Activated T-cell treated with anti-CD3 and anti-CD28 coated beads for 1 hour (primary cell): ENCODE measurements at places on chromosomes 2 and 18.
A peak's percentile ranks its signal among the peaks of the same experiment; 100 is the strongest.

- DNase-seq: no peak
Measured at GRCh38 chr2:1830936-1831619, 86.8 kb upstream of the PXDN start.

GRCh38 chr18:63440881-63441280 is 18.6 kb upstream of the VPS4B start:
- DNase-seq: no peak

DNA sequence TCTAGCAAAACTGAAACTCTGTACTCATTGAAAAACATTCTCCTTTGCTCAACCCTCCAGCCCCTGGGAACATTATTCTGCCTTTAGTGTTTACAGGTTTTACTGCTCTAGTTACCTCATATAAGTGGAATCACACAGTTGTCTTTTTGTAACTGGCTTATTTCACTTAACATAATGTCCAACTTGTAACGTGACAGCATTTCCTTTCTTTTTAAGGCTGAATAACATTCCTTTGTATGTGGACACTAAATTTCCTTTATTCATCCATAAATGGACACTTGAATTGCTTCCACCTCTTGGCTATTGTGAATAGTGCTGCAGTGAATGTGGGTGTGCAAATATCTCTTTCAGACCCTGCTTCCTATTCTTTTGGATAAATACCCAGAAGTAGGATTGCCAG is 144.9 kb downstream of the ACTR3 start:
- no peak for DNase-seq

DNA sequence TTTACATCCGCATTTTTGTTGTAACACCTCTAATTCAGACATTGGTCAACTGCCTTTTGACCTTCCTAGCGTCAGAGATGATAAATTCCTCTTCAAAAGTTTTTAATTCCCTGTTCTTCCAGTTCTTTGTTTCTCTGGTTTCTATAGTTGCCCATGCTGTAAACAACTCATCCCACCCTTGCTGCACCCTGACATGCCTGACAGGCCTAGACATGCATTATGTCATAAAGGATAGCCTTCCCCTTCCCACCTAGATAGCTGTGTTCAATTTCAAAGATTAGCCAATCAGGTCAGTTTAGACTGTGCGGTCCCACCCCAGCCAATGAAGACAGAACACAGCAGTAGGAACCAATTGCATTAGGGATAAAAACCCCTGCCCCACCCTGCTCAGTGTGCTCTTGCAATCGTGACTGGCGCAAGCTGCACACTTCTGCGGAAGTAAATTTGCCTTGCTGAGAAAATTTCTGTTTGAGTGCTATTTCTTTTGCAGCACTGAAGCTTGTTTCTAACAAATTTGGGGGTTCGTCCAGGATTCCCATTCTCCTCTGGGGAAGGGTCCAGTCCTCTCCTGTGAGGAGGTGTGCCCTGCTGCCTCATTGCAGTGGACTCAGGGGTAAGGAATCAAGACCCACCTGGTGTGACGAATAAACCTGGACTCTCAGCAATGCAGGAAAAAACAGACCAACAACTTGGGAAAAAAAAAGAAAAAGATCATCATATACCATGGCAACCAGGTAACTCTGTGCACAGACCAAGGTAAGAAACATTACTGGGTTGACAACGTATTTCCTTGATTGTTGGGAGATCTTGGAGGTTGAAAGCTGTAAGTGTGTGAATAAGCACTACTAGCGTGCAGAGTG is 9.1 kb upstream of the SAP130 start:
- DNase-seq: no peak

DNA sequence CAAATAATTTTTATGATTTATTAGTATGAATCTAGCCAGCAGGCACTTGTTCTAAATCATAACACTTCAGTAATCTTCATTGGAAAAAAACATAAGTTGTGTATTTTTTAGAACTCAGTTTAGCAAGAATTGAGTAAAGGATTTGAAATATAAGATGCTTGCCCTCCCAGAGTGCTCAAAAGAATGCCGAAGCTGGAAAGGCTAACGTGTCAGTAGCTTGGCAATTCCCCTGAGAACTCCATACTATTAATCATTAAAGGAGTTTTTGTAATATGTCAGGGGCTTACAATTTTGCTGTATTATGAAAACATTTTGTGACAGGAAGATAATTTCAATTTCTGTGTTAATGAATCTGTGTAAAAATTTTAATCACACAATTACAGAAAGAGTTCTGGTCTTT is 122.7 kb downstream of the GULP1 start:
- no peak for DNase-seq

DNA sequence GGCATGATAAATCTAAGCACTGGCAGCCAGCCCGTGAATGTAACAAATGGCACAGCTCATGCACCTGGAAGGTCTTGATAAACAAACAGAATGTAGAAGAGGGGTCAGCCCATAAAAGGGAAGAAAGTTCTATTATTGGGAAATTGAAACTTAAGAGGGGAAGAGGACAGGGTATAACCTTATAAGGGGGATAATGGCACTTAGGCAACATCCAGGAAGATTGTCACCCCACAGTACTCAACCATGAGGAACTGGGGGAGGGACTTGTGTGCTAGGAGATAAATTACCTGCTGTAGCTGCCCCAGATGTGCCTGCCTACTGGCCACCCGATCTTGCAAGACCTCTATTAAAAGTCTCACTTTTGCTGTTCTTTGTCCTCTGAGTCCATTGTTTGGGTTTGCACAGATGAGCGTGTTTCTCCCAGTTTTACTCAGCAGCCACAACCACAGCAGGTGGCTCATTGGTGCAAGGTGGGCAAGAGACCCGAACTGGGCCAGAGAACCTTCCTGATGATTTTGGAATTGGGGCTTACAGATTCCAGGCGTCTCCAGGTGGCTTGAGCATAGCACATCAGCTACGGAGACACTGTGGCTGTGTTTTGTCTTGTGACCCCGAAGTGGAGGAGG is 79.0 kb upstream of the TAF1B start:
- no peak for DNase-seq

DNA sequence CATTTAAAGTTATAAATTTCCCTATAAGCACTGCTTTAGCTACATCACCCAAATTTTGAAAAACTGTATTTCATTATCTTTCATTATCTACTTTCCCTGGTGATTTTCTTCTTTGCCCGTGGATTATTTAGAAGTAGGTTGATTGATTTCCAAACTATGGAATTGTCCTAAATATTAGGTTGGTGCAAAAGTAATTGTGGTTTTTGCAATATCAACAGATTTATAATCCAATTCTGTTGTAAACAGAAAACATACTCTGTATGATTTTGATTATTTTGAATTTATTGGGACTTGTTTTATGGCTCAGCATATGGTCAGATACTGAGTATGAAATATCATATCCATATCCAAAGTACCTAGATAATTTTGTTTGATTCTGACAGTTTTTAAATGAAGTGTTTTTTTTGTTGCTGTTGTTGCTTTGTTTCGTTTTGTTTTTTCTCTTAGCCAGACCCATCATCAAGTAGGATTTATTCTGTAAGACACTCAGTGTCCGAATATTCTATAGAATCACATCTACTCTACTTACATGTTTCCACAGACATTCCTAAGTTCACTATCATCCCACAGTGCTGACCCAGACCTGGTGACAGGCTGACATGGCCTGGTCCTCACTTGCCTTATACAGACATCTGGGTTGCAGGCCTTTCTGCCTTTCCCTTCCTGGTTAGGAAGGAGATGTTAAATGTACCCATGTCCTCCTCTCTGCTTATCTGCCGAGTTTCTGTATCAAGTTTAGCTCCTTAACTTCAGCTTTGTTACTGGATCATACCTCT is 2.1 kb upstream of the TRABD2A start:
- DNase-seq: no peak

GRCh38 chr2:149017116-149017985 is 21.1 kb upstream of the LYPD6B start:
- DNase-seq: peak; percentile 66

- DNase-seq: no peak
Measured at GRCh38 chr2:187877391-187877790, 323.2 kb upstream of the TFPI start.

- DNase-seq: no peak
Measured at GRCh38 chr2:16511041-16511440, 154.6 kb downstream of the CYRIA start.

- no peak for DNase-seq
Measured at GRCh38 chr2:206275312-206276055, 1.0 kb downstream of the ZDBF2 start.

- no peak for DNase-seq
Measured at GRCh38 chr2:178269438-178270224, 75.3 kb downstream of the OSBPL6 start.

GRCh38 chr2:97966545-97967215 is 29.1 kb downstream of the TMEM131 start:
- DNase-seq: no peak

GRCh38 chr2:75012080-75012479 is 53.6 kb downstream of the POLE4 start:
- no peak for DNase-seq

DNA sequence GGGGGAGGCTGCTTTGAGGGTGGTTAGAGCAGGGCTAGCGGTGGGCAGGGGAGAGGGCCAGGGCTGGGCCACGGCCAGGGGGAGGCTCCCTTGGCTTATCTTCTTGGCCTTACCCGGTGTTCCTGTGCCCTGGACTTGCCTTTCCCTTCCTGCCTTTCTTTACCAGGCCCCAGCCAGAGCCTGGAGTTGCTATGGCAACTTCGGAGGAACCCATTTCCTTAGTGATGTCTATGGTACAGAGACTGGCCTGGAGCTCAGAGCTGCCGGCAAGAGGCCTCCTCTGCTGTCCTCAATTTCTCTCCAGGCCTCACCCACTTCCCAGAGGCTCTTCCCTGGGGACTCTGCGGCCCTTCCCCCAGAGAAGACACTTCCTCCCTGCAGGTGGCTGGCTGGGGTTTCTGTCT is 11.5 kb downstream of the SPEG start:
- no peak for DNase-seq

- no peak for DNase-seq
Measured at GRCh38 chr2:67015681-67016080, 381.5 kb upstream of the ETAA1 start.

DNA sequence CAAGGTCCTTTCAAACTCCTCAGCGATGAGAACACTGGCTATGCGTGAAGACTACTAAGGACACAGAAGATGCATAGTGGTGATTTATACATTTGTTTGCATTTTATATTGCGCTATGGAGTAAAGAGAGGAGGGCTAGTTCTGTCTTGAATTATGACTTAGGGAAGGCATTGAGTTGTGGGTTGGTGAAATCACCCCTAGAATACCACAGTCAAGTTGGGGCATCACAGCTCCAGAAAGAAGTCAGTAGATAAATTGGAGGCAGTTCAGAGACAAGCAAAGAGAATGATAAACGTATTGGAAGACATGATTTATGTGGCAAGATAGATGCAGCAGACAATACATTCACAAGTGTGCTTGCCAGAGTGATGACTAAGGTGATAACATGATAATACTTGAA is 460.4 kb downstream of the EPHA4 start:
- no peak for DNase-seq

- no peak for DNase-seq
Measured at GRCh38 chr2:209840434-209840833, 68.8 kb downstream of the UNC80 start.

GRCh38 chr18:50008306-50008705 is 186.6 kb downstream of the MYO5B start:
- no peak for DNase-seq

GRCh38 chr2:98900721-98901120 is 35.3 kb downstream of the CRACDL start:
- no peak for DNase-seq

DNA sequence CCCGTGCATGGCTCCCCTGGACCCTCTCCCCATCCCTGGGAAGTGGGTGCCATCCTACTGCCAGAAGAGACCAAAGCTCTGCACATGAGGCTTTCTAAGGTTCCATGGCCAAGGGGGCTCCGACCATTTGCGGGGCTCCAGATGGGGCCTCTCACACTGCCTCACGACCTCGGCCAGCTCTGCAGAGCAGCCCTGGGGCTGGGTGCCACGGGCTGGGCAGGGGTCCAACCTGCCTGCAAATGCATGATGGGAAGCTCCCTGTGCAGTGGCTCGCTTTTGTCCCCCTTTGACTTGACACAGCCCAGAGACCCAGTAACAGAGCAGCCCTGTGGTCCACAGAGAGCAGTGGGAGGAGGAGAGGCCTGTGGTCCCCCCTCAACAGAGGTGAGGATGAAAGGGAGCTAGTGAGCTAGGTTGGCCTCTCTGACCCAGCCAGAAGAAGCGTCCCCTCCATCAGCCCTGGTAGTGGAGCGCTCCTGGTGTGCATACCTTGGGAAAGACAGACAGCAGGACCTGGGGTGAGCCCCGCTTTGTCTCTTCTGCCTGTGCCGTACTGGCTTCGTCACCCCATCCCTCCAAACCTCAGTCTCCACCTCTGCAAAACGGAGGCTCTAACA is 174.1 kb downstream of the DDX1 start:
- no peak for DNase-seq

DNA sequence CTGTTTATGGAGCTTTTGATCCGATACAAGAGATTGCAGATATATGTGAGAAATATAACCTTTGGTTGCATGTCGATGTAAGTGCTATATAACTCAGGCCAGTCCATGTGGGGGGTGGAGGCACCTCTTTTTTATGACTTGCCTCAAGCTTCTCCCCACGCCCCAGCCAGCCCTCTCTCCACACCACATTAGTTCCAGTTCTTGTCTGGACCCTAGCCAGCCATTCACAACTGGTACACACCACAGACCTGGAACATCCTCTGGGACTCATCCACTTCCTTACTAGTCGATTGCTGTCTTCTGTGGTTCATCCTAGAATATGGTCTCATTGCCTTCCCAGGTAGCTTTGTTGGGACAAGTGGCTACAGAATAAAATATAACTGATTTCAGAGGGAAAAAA is 31.0 kb downstream of the GAD1 start:
- DNase-seq: no peak

GRCh38 chr2:11799826-11800225 is 53.4 kb downstream of the LPIN1 start:
- no peak for DNase-seq

DNA sequence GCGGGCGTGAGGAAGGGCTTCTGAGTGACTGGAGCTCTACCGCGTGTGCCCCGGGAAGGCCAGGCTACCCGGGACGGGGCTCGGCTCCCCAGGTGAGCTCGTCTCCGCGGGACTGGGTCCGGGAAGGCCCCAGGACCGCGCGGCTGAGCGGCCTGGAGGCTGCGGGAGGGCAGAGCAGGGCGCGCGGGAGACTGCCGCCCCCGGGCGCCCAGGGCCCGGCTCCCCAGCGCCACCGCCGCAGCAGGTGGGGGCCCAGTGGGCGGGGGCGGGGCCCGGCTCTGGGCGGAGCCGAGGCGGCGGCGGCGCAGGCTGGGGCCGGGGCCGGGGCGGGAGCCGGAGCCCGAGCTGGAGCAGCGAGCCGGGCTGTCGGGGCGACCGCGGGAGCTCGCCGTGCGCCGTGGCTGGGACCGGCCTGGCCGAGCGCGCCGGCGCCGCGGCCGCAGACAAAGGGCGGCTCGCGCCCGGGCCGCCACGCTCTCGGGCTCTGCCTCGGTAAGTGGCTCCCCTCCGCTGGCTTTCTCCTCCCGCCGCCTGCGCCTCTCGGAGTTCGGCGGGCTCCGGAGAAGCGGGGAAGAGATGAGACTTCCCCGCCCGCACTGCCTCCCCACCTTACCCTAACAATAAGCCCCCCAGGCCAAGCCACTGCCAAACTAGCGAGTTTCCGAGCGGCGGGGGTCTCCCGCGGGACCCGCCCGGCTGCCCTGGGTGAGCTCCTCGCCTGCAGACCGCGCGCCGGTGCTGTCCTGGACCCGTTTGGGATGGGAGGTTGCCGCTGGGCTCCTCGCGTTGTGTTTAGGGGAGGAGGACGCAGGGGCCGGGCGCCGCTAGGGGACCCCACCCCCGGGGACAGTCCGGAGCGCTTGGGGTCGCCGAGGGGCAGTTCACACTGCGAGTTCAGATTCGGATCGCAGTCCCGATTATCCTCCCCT is at the start of gene MAPK4:
MAPK4 (plus strand) TSS at position 336 of the 929 bp plus-strand sequence. CDS start 103,872 bp downstream, outside the sequence.
- DNase-seq: no peak

GRCh38 chr2:127196998-127197397 is 23.1 kb downstream of the CYP27C1 start:
- DNase-seq: no peak
